Endothelial cell of coronary artery (primary cell): ENCODE measurements at places on chromosomes 3 and 15. TPM values are rescaled to one million over a fixed set of nuclear protein-coding genes. Genes with fewer than 3 reads are reported as not detected.

The KNL1 gene
- 8.2 and 20.7 TPM in 2 replicates for total RNA-seq

The NUP210 gene
- 0.18 and 0.28 TPM in 2 replicates for total RNA-seq

The CP gene
- 0.28 TPM in 1 of 2 replicates, not detected in the other for total RNA-seq

The SIDT1 gene
- 0.27 TPM in 1 of 2 replicates, not detected in the other for total RNA-seq

The TERC gene
- total RNA-seq, result 46.9 and 184 TPM in 2 replicates

The FAM227B gene
- 2.5 and 4.2 TPM in 2 replicates for total RNA-seq

The SLCO2A1 gene
- 0.72 and 2.3 TPM in 2 replicates for total RNA-seq

The CSK gene
- total RNA-seq, result 38.4 and 41.5 TPM in 2 replicates

The DNAJA4 gene
- total RNA-seq, result 5.3 and 10.0 TPM in 2 replicates

The SYNPR gene
- total RNA-seq, result not detected in 2 replicates

The BTBD1 gene
- total RNA-seq, result 80.5 and 93.6 TPM in 2 replicates

The ISLR gene
- 4.6 TPM in 1 of 2 replicates, not detected in the other for total RNA-seq

The PLSCR4 gene
- total RNA-seq, result 34.5 and 94.1 TPM in 2 replicates

The ZPLD1 gene
- under 0.01 and 0.09 TPM in 2 replicates for total RNA-seq
